GDM1 (cell line): ENCODE measurements at places on chromosomes 16 and 17.

DNA sequence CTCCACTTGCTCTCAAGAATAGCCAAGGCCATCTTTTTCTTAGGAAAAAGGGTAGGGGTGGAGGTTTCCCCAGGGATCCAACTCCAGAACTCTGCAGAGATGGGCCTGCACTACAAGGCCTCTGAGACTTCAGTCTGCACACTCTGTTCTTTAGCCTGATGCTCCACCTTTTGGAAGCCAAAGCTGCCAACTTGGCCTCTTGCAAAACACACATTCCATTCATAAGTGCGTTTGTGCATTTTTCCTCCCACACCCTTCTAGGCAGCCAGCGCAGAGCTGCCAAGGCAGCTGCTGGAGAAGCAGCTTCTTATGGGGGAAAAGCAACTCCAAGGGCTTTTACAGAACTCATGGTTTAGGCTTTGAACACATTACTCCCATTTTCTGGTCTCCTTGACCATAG is 45.3 kb downstream of the REXO5 start:
- DNase-seq, result no peak

DNA sequence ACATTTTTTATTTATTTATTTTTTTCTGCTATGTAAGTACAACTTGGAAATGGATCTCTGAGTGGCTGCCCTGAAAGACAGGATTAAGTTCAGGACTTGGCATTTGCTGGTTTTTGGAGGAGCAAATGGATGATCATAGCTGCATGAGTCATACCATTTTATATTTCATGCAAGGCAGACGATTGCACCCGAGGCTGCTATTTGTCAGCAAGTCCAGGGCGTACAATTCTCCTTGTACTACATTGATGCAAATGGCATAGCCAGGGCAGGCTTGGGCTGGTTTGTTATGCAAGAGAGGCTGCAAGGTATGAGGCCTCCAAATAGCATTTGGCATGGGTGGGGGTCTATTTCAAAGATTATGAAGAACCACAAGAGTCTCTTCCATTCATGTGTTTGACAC is 81.2 kb upstream of the CACNG3 start:
- no peak for DNase-seq

DNA sequence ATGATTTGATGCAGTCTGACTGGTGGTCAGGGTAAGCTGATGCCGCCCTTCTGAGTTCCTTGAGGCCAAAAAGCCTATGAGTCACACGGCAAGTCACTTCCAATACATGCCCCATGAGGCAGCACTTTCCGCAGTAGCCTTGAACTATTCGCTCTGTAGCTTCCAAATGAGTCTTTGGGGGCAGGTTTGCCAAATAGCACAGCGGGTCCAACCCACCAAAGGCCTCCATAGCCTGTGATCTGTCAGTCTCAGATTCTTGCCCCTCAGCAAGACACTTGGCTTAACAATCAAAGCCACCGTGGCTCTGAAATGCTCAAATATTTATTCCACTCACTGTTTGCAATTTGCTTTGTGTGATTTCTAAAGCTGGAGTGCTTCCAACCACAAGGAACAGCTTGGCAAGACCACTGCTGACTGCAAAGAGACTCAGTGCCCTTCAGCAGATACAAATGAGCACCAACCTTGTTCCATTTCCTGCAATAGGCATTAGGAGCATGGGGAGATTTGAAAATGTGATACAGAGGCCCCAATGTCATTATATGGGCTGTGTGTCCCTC is 45.4 kb downstream of the CLEC19A start:
- DNase-seq, result no peak

DNA sequence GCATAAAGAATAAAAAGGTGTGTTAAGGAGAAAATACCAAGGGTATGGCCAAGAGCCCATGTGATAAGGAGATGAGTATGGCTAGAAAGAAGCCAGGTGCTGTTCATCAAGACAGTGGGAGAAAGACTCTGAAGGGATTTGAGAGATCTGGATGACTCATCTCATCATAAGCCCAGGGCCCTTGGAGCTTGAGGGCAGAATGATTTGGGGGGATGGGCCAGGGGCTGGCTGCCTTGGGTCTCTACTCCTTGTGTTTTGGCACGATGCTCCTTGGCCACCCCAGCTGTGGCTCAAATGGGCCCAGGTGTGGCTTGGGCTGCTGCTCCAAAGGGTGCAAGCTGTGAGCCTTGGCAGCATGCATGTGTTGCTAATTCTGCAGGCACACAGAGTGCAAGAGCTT is 14.5 kb upstream of the TNFRSF13B start:
- no peak for DNase-seq

DNA sequence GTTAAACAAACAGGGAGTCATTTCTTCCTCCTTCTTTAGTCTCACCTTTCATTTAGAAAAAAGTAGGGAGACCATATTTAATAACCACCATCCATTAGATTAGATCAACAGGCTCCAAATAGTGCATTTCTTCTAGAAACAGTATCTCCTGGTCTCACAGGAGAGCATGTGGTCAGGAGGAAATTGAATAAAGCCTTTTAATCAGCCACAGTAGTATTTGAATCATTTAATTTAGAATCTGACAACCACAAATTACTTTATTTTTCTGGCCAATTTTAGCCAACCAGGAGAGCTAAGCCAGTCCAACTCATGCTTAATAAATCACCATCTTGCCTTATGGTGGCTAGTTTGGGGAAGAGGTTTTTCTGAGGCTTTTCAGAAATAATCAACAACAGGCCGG is 26.3 kb upstream of the ZFP90 start:
- DNase-seq, result no peak
